Activated CD4-positive, CD25-positive, alpha-beta regulatory T cell (primary cell): ENCODE measurements at places on chromosomes 1 and 21.

- no peak for DNase-seq
Observed at GRCh38 chr1:157691285-157691920, 9.2 kb downstream of the FCRL3 start.

DNA sequence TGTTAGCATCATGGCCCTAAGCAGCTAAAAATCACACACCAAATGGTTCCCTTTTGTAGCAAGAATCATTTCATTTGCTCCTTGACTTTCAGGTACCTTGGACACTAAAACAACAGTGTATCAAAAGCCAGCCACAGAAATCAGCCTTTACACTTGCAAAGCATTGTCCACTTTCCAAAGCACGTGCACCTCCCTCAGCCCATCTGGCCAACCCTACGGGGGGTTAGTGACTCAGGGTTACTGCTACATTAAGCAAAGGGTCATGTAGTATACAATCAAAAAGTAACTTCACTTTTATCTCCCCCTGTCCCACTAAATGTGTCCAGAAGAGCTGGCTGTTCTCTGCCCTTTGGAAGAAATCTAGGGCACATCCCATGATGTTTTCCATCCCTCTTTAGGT is 149.7 kb downstream of the HIVEP3 start:
- no peak for DNase-seq

- DNase-seq, result no peak
Observed at GRCh38 chr21:26473471-26473870, 99.6 kb downstream of the CYYR1 start.

- no peak for DNase-seq
Observed at GRCh38 chr1:198776602-198777029, 137.8 kb downstream of the PTPRC start.

- DNase-seq, result no peak
Observed at GRCh38 chr1:229310833-229311232, 32.0 kb downstream of the CCSAP start.
